ENCODE measurements at places on chromosomes 3 and 15.

- no peak for DNase-seq
These were observed 313.4 kb upstream of the DNAJC19 start for GRCh38 chr3:181302960-181303359.

DNA sequence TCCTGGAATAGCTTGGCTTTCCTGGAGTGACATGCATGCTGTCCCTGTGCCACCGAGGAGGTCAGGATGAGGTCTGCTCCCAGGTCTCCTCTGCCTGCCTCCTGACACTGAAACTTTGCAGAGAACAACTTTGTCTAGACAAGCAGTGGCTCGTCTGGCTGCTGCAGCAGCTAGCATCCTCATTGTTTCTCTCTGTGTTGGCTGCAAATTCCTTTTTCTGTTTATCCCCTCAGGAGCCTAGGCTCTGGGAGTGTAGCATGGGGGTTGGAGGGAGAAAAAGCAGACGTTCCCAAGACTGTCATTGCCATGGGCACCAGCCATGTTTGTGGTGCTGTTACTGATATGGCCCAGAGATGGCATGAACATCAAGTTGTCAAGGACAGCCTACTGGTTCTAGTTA is 208.7 kb upstream of the LRIG1 start:
- DNase-seq, result no peak

DNA sequence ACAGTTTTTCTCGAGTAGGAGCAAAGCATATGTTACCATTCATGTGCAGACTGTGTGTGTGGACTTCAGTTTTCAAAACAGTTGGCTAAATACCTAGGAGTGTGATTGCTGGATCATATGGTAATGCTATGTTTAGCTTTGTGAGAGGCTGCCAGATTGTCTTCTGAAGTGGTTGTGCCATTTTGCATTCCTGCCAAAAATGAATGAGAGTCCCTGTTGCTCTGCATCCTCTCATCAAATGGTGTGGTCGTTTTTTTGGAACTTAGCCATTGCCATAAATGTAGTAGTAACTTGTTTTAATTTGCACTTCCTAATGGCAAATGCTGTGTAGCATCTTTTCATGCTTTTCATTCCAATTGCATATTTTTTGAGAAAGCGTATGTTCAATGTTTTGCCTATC is 77.2 kb upstream of the NDN start:
- DNase-seq, result no peak

DNA sequence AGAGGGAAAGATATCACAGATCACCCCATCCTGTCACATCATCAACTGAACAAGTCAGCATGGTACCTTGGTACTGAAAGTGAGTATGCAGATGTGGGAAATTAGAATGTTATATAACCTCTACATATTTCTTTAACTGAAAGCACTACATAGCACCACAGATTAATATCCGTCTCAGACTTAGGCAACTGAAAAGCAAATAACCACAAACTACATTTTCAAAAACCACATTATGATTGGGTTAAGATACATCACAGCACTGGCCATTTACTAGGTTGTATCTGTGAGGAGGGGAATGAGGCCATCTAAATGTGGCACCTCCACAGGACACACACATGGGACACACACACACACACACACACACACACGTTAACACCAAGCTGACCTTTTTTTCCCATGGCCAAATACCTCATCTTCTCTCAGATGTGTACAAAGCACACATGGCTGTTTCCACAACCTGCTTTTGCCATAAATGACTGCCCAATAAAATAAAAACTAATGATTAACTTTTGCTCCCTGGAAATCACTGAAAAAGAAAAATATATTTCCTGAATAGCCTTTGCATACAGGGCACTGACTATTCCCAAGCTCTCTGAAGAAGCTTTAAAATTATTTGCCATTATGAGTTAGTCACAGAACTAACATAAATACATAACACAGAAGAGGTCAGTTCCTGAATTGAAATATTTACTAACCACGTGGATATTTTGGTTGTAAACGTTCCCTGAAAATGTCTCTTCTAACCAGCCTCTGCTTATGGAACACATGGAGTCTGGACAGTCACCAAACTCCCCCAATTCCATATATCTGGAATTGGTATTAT is 60.1 kb downstream of the SUMF1 start:
- DNase-seq, result no peak

- DNase-seq, result no peak
These were observed 266.4 kb downstream of the GABRG3 start for GRCh38 chr15:27237319-27237939.

DNA sequence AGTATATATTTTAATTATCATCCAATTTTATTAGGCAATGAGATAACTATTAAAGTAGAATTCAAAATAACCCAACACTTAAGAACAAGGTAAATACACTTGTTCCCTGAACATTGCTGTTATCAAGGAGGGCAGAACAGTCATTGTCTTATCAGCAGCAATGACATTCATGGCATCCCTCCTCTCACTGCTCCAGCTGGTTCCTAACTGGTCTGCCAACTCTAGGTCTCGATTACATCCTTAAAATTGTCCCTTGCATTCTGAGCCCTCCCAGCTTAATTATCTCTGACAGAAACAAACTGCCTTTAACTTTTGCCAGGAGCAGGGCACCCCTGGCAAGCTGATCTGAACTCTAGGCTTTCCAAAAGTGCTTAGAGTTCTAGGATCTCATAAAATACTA is 14.0 kb upstream of the DYNC1LI1 start:
- DNase-seq, result no peak

- peak; percentile 44 for DNase-seq
These were observed at the start of gene KIF7 for GRCh38 chr15:89654847-89655805. Gene KIF7, minus strand, starts transcription at chr15:89655467. Its CDS starts 2,537 bp downstream, at chr15:89652930.

GRCh38 chr15:71634820-71635560 is 175.4 kb upstream of the NR2E3 start:
- no peak for DNase-seq

DNA sequence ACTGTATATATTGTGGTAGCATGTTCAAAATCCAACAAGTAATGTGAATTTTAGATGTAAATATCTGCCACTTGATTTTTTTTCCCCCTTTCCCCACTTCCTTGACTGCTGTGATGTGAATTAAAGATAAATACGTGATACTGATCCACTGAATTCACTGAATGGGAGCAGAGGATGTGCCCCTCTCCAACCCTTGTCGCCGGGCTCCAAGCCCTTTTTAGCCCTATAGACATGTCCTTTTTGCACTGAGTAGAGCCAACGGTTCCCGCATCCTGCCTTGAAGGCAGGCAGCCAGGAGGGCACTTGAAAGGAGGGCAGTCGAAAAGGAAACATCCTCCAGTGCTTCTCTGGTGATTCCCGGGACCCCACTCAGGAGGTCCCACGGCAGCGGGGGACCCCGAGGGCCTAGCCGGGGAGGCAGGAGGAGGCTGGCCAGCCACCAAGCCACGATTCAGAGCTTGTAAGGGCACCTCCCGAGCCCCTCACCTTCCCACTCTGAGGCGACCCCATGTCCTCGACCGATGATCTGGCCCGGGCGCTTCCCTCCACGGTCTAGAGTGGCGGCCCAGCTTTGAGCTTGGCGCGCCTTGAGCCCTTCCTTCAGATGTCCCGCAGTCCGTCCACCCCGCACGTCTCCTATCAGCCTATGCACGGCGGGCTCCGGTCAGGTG is 901 bp upstream of the MANF start:
- DNase-seq, result peak; percentile 33

GRCh38 chr3:154089421-154090420 is 31.5 kb upstream of the ARHGEF26 start:
- DNase-seq, result peak; percentile 93

- no peak for DNase-seq
These were observed 4.7 kb upstream of the SLC51B start for GRCh38 chr15:65040461-65040860.

- no peak for DNase-seq
These were observed 8.6 kb upstream of the LYSMD4 start for GRCh38 chr15:99741835-99742234.

DNA sequence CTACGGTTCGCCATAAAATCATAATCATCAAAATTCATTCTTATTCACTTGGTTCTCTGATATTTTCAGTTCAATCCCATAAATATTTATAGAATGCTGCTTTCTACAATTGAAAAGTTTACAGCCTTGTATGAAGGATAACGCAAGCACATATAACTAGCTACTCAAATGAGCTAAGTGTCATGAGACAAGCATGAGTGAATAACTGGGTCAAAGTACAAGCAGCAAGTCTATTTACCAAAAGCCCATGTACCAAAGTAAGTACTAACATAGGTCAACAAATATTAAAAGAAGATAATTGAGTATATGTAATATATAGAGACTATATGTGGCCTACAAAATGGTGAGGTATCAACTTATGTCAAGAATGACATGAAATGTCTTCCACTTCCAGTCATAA is 596.6 kb downstream of the GBE1 start:
- DNase-seq, result no peak

DNA sequence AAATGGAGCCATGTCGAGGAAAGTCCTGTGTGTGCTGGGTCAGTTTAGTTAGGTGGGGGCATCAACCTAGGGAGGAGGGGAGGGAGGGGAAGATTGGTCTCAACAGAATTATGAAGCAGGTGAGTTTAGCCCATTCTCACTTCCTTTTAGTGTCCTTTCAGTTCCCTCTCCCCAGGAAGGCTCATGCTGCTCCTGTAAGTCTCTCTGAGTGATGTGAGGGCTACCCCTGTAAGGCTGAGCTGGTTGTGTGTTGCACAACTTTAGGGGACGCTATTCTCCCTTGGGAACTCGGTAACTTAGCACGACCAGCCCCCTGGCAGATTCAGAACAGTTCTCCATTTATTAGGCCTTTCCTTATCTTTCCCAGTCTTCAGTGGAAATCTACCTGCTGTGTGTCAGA is 21.2 kb downstream of the IL5RA start:
- DNase-seq, result no peak

DNA sequence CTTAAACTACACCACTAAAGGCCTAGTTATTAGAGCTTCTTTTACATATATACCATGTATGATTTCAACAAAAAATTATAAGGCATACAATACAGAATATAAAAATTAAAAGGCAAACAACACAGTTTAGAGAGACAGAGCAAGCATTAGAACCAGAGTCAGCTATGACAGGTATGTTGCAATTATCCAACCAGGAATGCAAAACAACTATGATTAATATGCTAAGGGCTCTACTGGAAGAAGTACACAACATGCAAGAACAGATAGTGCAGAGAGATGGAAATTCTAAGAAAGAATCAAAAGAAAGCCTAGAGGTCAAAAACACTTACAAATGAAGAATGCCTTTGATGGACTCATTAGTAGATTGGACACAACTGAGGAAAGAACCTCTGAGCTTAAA is 39.6 kb downstream of the CCDC54 start:
- DNase-seq, result no peak

DNA sequence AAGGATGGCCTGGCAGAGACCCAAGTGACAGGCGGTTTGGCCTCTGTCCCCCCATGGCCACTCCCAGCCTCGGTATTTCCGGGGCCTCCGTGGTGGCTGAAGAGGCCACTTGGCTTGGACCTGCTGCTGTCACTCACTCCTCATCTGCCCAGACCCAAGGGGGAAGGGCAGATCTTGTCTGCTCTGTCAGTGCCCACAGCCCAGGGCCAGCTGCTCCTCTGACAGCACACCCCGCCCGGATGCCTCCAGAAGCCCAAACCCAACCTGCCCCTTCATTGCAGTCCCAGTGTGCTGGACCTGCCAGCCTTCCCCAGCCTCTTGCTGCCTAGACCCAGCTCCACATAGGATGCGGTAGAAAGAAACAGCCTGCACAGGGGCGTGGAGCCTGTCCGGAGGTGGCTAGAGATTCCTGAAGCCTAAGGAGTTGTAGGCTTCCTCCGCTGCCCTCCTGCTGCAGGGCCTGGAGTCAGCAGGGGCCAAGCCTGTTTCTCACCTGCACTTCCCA is 52.0 kb downstream of the MAGEF1 start:
- DNase-seq, result peak; percentile 45

DNA sequence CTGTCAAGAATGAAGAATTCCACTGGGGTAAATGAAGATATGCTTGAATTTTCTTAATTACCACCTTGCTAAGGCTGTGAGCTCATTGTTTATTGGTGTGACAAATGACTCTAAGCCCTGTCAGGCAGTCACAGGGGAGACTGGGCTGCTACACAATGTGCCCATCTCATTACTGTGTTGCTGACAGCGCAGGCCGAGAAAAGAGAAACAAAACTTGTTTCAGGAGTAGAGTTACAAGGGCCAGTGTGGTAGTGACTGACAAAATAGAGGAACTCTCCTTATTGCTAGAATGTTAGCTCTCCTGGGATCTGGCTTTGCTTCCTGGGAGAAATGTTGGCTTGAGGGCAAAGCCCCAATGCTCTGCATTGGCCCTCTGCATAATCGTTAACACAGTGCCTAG is 130.4 kb upstream of the CRBN start:
- no peak for DNase-seq

GRCh38 chr3:77524463-77524862 is 484.6 kb downstream of the ROBO2 start:
- no peak for DNase-seq

- DNase-seq, result no peak
These were observed 819.9 kb upstream of the GBE1 start for GRCh38 chr3:82581350-82581749.

GRCh38 chr15:33136353-33136752 is 58.2 kb downstream of the FMN1 start:
- no peak for DNase-seq

DNA sequence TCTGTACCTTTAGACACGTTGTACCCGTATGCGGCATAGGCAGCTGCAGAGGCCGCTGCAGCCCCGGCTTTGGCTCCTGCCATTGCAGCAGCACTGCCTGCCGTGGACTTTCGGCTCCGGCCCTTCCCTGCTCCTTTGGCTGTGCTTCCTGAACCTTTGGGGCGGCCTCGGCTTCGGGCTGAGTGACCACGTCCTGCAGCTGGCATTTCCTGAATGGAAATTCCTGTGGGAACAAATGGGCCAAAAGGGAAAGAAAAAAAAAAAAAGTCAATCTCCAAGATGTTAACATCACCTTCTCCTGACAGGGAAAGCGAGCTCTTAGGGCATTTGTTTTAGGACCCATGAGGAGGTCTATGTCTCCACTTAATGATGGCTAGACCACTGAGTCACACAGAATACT is 29.6 kb downstream of the CHAC1 start:
- no peak for DNase-seq

- DNase-seq, result no peak
These were observed 65.6 kb downstream of the GRIP2 start for GRCh38 chr3:14474363-14475081.

DNA sequence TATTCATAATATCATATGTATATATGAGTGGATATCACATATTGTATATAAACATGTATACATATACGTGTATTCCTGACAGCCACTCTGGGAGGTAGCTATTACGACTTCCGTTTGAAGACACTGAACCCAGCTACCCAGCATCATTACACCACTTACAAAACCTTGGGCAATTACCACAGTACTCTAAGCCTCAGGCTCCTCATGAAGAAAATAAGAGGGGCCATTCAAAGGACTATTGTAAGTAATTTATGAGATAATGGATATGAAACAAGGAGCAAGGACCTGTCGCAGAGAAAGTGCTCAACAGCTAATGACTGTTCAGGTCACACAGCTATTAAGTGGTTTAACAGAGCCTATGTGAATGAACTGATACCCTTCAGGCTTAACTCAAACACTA is 52.4 kb downstream of the KCNMB2 start:
- DNase-seq, result no peak

GRCh38 chr3:119514637-119515036 is 16.3 kb downstream of the TIMMDC1 start:
- DNase-seq, result no peak

- DNase-seq, result peak; percentile 65
These were observed 454 bp downstream of the C15orf62 start for GRCh38 chr15:40770147-40770721.

GRCh38 chr3:108099679-108100428 is 9.0 kb upstream of the CD47 start:
- no peak for DNase-seq

Measured in PC-9 (cell line).